Skeletal muscle cell (primary cell): ENCODE measurements at places on chromosomes 5 and 9.

GRCh38 chr9:35048511-35048910 is 23.9 kb downstream of the VCP start:
- no peak for DNase-seq

GRCh38 chr5:124919076-124919475 is 172.6 kb upstream of the ZNF608 start:
- DNase-seq = no peak

DNA sequence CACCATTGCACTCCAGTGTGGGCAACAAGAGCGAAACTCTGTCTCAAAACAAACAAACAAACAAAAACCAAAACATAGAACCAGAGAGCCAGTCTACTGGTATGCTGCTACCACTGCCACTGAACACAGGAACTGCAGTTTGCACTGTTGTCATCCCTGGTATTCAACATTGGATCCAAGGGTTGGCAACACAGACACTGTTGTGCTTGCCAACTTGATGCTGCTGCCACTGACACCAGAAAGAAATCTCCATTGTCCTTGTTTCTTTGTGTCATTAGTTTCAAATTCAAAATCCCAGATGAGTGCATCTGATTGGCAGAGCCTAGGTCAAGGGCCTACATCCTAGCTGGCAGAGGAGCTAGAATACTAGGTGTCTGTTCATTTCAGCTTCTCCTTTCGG is 16.2 kb downstream of the HINT1 start:
- no peak for DNase-seq

DNA sequence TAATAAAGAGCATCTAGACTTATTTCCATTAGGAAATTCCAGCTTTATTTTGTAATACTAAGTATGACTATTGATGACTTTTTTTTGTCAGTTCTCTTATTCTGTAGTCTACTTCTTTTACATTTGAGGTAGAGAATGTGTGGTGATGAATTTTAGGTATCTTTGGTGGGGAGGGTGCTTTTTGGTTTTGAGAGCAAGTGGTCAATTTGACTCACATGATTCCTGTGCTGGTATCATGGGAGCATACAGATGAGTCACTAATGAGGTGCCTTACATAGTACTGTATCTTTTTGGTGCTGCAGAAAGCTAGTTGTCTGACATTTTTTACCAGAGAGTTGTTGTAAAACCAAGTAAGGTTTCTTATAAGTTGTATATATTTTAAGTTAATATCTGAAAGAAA is 35.3 kb downstream of the ERBIN start:
- peak; percentile 17 for DNase-seq

DNA sequence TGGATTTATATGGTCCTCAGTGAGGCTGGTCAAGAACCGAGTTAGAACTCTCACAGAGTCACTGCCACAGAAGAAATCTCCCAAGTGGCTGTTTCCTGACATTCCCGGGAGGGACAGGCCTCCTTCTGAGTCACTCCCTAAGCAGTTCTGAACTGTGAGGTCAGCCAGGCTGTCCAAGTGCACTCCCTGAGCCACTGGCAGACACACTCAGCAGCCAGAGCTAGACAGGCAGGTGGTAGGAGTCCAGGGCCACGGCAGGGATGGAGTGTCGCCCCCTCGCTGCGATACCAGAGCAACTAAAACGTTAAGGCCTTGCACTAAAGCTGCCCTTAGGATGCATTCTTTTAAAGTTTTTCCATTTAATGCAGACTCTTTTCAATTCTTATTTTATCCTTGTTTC is 3.4 kb downstream of the IL4 start:
- DNase-seq = peak; percentile 36

GRCh38 chr9:125330587-125330986 is 69.0 kb downstream of the GAPVD1 start:
- no peak for DNase-seq

DNA sequence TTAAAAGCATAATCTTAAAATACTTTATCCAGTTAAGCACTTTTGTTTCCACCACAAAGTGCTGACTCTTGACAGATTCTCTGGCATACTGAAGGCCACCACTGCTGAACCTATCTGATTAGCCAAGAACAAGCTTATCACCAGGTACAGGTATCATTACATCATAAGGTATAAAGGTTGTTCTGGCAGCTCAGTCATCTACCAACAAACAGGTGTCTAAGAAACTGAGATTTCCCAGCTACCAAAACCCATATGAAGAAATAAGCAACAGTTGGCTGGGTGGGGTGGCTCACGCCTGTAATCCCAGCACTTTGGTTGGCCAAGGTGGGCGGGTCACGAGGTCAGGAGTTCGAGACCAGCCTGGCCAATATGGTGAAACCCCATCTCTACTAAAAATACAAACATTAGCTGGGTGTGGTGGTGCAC is 5.0 kb downstream of the MTMR12 start:
- no peak for DNase-seq

GRCh38 chr9:99743455-99743854 is 78.2 kb upstream of the NR4A3 start:
- no peak for DNase-seq

GRCh38 chr5:132424167-132424880 is 54.8 kb downstream of the SLC22A5 start:
- DNase-seq = no peak

DNA sequence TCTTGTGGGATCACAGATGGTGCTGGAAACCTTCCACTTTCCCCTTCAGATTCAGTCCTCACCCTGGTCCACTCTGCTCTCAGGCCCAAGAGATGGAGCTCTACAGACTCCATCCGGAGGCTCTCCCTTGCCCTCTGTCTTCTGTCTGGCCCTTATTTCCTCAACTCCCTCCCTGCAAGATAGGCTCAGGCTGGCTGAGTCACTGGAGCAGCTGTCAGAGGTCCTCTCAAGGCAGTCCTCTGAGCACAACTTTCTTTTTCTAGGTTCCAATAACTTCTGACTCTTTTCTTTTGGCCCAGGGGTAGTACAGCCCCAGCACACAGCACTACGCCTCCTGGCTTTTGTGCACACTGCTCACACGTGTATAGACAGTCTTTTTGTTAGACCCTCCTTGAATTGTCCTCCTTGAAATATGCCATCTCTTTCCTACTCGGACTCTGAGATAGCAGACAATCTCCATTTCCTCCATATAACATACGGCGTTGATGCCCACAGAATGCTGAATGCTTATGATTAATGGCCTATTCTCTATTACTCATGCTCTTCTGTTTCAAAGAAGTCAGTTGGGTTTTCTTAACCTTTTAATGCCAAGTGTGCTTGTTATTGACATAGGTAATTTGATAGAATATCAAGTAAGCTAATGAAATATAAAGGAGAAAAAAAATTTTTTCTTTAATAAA is 193.1 kb downstream of the SLC12A2 start:
- DNase-seq = no peak

DNA sequence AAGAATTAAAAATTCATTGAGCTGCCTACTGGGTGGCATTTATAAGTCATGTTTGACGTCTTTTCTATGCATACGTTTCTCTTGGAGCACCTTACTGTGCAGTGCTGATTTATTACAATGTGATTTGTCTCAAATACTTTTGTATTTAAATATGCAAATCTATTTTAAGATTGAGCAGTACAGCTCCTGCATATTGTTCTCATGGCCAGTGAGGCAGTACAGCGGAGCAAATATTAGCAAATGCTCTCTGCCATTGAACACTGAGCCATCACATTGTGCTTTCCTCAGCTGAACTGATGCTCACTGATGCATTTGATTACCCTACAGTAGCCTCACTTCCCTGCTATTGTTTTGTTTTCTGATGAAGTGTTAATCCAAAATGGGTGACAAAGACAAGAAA is 149.6 kb downstream of the HTR1A start:
- no peak for DNase-seq

- DNase-seq = no peak
Measured at GRCh38 chr9:101462558-101462957, 27.0 kb upstream of the ALDOB start.

- DNase-seq = no peak
Measured at GRCh38 chr9:9099646-9100045, 1300.1 kb upstream of the DMAC1 start.
